Tongue (tissue), 3 donors: ENCODE measurements at places on chromosomes 11 and 22. TPM values are rescaled to one million over a fixed set of nuclear protein-coding genes. Genes with fewer than 3 reads are reported as not detected.

The NPAS4 gene
- 1.4 TPM for total RNA-seq

The CHRNA10 gene
- total RNA-seq = not detected

The C11orf91 gene
- total RNA-seq = not detected

DNA sequence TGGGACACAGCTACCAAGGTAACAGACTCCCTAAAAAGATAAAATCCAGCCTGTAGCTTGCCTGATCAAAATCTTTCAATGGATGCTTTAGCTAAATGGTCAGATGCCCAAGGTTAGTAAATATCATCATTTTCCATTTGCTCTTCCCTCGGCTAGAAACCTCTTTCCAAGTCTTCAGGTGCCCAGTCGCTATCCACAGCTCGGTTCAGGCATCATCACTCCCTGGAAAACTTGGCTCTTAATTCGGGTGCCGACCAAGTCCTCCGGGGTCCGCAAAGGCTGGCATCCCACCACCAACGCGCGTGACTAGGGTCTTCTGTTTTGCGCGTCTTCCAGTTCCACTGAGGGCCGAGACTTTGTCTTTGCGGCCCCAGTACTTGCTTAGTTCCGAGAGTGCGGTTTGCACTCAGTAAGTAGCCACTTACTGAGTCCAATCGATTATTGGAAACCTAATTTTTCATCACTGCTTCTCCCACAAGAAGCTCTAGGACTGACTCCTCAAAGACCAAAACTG is 44.3 kb downstream of the OR4D9 start:
- no peak for DNase-seq

DNA sequence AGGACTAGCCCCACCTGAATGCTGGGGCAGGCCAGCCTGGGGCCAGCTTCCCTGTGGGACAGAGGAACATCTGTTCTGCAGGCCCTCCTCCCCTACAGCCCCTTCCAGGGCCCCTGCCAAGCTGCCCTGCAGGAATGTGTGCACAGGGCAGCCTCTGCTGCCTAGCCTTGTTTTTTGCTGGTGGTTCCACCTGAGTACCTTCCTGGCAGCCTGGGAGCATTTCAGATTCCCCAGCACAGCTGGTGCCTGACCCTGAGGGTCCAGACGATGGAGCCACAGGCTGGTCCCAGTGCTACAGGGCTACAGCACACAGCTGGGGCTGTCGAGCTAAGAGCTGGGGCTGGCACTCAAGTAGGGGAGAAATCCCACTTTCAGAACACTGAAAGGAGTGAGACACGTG is 22.3 kb upstream of the GPR83 start:
- DNase-seq = no peak

- no peak for DNase-seq
Measured at GRCh38 chr11:25970726-25971508, 361.0 kb upstream of the ANO3 start.

DNA sequence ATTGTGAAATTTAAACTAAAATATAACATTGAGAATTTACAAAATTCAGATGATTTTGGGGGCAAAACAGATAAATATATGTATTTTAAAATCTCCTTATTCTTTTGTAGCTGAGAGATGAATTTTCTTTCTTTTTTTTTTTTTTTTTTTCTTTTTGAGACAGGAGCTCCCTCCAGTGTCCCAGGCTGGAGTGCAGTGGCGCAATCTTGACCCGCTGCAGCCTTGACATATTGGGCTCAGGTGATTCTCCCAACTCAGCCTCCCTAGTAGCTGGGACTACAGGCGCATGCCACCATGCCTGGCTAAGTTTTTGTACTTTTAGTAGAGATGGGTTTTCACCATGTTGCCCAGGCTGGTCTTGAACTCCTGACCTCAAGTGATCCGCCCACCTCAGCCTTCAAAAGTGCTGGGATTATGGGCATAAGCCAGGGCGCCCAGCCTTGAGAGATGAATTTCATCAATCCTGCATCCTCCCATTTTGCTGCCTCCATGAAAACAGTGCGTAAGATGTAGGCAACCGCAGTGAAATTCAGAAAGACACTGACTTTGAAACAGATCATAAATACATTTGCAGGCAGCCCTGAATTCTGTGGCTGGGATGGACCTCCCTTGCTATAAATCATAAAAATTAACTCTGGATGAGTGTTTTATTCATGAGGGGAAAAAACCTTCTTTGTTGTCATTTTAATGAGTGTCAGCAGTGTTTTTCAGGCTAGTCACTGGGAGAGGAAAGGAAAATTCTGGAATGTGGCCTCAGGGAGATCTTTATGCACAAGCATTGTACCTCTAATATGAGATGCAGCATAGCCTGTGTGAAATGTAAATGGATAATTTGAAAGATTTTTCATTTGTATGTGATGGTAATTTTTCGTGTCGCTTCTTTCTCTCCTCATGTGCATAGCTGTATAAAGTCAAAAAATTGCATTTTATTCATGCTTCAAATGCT is 14.4 kb downstream of the ELMOD1 start:
- no peak for DNase-seq

DNA sequence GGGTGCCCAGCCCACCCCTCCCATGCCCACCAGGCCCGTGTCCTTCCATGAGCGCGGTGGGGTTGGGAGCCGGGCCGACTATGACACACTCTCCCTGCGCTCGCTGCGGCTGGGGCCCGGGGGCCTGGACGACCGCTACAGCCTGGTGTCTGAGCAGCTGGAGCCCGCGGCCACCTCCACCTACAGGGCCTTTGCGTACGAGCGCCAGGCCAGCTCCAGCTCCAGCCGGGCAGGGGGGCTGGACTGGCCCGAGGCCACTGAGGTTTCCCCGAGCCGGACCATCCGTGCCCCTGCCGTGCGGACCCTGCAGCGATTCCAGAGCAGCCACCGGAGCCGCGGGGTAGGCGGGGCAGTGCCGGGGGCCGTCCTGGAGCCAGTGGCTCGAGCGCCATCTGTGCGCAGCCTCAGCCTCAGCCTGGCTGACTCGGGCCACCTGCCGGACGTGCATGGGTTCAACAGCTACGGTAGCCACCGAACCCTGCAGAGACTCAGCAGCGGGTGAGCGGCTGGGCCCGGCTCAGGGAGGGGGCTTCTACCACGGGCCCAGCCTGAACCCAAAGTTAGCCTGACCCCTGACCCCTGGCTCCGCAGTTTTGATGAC is 3.0 kb downstream of the PKP3 start:
- peak; percentile 79 for DNase-seq

DNA sequence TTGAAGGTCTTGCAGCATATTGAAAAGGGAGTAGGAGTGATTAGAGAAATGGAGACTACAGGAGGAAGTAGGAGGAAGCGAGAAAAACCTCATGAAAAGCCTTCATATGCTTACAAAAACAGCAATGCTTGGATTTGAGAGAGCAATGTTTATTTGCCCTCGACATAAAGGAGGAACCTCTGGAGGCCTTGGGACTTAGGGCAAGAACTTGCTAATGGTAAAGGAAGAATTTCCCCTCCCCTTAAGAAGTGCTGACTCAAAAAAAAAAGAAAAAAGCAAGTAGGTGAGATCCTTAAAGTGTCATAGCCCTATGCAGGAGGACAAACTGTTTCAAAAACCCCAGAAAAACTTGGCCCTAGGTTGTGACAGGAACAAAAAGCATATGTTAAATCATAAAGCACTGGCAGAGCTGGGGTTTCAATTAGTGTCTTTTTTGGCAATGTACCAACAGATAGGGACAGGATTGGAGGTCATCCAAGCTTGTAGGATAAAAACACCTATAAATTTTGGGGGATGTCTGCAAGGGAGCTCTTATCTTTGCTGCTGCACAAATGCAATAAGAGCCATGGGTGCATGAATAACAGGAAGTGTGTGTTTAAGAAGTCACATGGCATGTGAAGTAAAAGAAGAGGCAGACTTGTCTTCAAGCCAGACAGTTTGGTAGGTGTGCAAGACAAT is 4.9 kb downstream of the GLYAT start:
- no peak for DNase-seq

- DNase-seq = no peak
Measured at GRCh38 chr11:96215826-96216225, 127.2 kb downstream of the MAML2 start.

DNA sequence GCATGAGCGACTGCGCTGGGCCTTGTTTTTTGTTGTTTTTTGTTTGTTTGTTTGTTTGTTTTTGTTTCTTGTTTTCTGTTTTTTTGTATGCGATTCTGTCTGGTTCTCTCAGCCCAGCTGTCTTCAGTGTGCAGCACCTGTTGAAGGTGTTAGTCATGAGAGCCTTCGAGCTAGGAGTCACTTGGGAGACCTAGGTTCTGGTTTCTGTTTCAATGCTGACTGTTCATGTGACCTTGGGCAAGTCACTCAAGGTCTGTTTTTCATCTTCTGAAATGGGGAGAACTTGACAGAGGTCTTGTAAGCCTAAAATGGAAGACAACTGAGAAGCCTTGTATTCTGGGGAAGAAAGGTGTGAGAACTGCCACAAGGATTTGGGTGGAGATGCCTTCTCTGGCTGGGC is 1.8 kb downstream of the DCPS start:
- DNase-seq = no peak

DNA sequence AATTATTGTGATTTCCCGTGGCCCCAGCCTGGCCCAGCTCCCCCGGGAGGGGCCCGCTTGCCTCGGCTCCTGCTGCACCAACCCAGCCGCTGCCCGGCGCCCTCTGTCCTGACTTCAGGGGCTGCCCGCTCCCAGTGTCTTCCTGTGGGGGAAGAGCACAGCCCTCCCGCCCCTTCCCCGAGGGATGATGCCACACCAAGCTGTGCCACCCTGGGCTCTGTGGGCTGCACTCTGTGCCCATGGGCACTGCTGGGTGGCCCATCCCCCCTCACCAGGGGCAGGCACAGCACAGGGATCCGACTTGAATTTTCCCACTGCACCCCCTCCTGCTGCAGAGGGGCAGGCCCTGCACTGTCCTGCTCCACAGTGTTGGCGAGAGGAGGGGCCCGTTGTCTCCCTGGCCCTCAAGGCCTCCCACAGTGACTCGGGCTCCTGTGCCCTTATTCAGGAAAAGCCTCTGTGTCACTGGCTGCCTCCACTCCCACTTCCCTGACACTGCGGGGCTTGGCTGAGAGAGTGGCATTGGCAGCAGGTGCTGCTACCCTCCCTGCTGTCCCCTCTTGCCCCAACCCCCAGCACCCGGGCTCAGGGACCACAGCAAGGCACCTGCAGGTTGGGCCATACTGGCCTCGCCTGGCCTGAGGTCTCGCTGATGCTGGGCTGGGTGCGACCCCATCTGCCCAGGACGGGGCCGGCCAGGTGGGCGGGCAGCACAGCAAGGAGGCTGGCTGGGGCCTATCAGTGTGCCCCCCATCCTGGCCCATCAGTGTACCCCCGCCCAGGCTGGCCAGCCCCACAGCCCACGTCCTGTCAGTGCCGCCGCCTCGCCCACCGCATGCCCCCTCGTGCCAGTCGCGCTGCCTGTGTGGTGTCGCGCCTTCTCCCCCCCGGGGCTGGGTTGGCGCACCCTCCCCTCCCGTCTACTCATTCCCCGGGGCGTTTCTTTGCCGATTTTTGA is 3.3 kb upstream of the ANKRD13D start:
- DNase-seq = no peak
